Right ventricle myocardium inferior (tissue), 1 donor: ENCODE measurements at places on chromosomes 11 and 22. TPM values are rescaled to one million over a fixed set of nuclear protein-coding genes. Genes with fewer than 3 reads are reported as not detected.
A peak's percentile ranks its signal among the peaks of the same experiment; 100 is the strongest.

- no peak for DNase-seq
These were observed 44.6 kb downstream of the MYH9 start for GRCh38 chr22:36343070-36343719.

Gene IGLL1
- not detected for total RNA-seq

DNA sequence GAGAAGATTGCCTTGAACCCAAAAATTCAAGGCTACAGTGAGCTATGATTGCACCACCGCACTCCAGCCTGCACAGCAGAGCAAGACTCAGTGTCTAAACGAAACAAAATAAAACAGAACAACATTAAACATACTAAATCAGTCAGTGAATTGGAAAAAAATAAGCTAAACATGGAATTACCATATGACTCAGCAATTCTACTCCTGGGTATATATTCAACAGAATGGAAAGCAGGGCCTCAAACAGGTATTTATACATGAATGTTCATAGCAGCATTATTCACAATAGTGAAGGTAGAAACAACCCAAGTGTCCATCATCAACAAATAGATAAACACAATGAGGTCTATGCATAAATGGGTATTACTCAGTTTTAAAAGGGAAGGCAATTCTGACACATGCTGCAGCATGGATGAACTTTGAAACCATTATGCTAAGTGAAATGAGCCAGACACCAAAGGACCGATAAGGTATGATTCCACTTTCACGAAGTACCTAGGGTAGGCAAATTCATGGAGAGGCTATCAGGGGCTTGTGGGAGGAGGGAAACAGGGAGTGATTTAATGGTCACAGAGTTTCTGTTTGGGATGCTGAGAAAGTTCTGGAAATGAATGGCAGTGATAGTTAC is 15.5 kb downstream of the NTM start:
- no peak for DNase-seq

Gene TUB
- total RNA-seq = 21.4 TPM

DNA sequence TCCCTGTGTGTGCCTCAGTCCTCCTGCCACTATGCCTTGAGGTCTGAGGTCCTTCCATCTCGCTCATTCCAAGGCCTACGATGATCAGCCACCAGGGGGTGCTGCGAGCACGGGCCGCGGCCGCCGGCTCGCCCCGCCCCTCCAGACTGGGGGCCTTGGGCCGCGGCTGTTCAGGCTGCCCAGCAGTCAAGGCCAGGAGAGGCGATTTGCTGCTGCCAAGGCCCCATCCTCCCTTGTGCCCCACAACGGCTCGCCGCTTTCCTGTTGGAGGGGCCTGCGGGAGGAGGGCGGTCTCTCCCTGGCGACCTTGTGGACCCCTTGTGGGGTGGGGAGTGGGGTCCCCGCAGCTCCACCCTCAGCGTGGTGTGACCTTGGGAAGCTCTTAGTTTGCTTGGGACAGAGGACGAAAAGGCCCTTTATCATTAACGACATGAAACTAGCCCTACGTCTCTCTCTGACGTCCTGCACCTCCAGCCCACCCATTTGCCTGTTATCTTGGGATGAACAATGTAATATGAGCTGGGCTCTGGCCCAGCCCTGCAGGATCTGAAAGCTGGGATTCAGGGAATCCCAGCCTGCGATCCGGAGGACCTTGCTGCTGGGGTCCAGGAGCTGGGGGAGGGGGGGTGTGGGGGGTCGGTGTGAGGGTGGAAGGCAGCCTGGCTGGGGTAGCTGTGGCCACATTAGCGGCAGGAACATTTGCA is 5.3 kb upstream of the GALR3 start:
- DNase-seq = peak; percentile 90

GRCh38 chr11:91653079-91653754 is 571.4 kb upstream of the FAT3 start:
- DNase-seq = no peak

DNA sequence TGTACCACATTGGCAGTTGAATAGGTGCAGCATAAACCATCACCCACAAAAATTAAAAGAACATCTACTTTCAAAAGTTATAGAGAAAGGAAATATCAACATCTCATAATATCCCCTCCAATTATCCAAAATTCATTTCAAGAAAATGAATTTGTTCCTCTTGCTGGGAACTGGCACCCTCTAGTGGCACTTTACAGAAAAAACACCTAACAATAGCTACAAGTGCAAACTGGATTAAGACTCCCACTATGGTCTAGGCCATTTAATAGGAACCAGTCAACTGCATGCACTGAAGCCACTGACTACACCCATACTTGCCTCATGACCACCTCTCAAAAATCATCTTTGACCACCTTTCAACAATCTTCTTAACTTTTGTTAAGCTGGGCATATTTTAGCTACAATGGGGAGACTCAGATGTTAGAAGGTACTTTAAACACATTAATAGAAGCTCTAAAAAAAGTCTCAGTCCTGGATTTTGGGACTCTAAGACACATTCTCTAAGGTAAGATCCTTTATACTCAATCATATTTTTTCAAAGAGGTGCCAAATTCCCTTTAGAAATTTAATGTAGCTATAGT is 17.3 kb downstream of the TRAF6 start:
- no peak for DNase-seq

Gene UBQLN3
- not detected for total RNA-seq

- no peak for DNase-seq
These were observed 443.1 kb downstream of the SOX6 start for GRCh38 chr11:15913261-15913660.

- no peak for DNase-seq
These were observed 126.7 kb downstream of the TEAD1 start for GRCh38 chr11:12800871-12801270.

Gene APOL3
- total RNA-seq = 31.7 TPM

Gene SMC1B
- not detected for total RNA-seq

GRCh38 chr11:32573228-32573627 is 10.4 kb upstream of the EIF3M start:
- DNase-seq = no peak

DNA sequence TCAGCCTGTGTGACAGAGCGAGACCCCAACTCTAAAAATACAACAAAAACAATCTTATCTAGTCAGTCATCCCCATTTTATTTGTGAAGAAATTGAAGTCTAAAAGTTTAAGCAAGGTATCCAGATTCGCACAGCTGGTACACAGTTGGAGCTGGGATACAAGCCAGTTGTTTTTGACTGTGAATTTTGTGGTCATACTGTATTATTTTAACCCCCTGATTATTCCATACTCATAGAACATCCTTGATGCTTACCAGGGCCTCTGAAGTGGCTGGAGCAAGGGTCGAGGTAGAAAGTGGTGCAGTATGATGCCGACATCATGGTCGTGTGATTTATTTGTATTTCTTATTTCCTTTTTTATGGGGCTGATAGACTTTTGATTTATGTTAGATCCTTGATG is 50.0 kb downstream of the BID start:
- DNase-seq = no peak

GRCh38 chr11:68878022-68878421 is 25.6 kb downstream of the MRPL21 start:
- DNase-seq = no peak

Gene CD3G
- 0.78 TPM for total RNA-seq

DNA sequence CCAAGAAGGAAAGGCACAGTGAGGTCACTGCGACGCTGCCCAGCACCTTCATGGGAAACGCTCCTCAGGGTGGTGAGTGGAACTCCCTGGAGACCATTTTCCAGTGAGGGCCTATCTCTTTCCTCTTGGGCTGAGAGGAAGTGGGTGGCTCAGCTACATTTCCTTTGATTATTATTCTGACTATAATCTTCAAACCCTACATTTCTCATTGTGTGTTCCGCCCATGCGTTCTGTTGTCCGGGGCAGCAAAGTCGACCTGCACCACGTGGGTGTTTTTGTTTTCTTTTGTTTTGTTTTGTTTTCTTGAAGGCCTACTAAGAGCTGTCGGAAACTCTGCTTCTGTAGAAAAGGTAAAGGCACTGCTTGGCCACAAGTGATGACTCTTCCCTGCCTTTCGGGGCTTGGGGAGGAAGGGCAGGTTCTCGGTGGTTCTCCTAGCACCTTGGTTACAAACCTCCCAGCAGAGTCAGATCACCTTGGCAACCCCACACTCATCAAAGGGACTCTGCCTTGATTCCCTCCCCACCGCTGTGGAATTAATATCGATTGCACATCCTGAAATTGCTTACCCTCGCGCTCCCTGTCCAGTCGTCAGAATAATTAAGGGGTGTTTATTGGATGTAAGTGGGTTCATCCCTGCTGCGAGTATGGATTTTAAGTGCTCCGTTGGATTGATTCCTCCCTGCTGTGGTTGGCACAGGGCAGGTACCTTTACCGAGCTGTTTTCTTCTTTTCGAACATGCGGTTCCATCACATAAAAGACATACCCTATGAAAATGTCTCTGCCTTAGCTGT is 7.3 kb downstream of the PARVB start:
- no peak for DNase-seq

GRCh38 chr11:62875698-62876478 is 4.8 kb upstream of the SLC3A2 start:
- no peak for DNase-seq

DNA sequence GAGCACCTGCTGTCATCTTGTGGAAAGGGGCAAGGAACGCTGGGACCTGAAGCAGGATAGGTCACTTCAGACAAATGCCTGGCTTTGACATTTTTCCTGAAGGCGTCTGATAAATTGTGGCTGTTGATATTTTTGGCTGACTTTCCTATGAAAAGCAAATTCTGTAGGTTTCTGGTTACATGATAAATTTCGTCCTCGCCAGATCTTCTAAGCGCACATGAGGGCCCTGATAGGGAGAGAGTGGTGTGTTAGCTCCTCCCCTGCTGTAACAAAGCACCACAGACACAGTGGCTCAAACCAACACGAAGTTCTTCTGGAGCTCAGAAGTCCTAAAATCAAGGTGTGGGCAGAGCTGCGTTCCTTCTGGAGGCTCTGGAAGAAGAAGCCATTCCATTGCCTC is 19.6 kb downstream of the APOL4 start:
- DNase-seq = no peak

DNA sequence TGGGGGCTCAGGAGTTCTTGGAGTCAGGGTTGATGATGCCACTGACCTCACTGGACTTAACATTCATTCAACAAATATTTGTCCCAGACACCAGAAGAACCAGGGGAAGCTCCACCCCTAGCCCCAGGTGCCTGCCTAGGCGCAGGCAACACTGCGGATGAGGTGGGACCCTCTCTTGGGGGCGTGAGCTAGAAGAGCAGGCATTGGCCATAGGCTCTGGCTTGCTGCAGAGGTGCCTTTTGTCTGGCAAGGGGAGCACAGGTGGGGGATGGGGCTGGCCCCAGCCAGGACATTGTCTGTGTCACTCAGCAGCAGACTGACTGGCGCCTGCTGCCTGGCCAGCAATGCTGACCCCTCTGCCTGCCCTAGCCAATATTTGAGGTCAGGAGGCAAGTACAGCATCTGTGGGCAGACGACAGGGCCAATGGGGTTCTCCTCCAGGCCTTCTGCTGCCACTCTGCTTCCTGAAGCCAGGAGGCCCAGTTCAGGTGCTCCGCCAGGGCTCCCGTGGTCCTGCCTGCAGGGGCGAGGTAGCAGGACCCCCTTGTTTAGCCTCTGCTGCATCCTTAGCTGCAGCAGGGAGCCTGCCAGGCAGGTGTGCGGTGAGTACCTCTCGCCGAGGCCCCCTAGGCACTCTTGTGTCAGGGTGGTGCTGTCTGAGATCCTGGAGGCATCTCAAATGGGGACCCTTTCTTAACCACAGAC is 4.0 kb downstream of the LINC01488 start:
- DNase-seq = peak; percentile 57

Gene LRRC55
- total RNA-seq = 0.51 TPM

DNA sequence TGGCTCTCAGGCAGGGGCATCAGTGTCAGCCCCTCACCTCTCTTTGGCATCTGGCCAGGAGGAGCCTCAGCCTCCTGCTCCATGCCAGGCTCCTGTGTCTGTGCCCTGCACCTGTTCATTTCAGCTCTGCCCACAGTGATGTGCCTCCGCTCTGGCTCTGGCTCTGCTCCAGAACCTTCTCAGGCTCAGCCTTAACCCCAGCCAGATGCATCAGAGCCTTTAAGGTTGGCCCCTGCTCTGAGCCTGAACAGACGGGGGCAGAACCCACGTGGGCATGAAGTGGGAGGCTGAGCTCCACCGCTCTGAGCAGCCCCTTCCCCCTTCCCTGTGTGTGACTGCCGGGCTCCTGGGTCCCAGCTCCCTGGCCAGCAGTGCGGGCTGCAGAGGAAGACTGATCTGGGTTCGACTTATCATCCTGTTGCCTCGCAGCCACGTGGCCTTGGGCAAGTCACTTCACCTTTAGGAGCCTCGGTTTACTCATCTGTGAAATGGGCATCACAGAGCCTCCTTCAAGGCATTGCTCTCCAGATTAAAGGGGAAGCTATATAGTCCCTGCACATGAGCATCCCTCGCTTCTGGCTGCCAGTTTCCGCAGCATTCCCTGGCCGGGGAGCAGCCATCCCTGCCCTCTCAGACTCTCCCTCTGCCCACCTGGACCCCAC is 44.7 kb upstream of the RTL6 start:
- DNase-seq = no peak

DNA sequence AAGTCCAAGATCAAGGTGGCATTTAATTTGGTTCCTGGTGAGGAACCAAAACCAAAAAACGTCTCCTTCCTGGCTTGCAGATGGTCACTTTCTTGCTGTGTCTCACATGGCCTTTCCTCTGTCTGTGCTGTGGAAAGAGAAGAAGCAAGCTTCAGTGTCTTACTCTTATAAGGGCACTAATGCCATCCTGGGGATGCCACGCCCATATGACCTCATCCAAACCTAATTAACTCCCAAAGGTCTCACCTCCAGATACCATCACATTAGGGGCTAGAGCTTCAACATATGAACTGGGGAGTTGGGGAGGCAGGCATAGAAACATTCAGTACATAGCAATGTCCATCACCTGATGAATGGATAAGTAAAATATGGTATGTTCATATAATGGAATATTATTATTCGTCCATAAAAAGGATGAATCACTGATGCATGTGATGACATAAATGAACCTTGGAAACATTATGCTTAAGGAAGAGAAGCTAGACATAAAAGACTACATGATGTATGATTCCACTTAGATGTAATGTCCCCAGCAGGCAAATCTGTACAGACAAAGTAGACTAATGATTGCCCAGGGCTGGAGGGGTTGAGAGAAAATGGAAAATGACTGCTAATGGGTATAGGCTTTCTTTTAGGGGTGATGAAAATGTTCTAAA is 78.6 kb upstream of the B3GNT6 start:
- no peak for DNase-seq

- DNase-seq = no peak
These were observed 58.9 kb upstream of the ALX4 start for GRCh38 chr11:44368886-44369285.

Gene BUD13
- total RNA-seq = 7.8 TPM

DNA sequence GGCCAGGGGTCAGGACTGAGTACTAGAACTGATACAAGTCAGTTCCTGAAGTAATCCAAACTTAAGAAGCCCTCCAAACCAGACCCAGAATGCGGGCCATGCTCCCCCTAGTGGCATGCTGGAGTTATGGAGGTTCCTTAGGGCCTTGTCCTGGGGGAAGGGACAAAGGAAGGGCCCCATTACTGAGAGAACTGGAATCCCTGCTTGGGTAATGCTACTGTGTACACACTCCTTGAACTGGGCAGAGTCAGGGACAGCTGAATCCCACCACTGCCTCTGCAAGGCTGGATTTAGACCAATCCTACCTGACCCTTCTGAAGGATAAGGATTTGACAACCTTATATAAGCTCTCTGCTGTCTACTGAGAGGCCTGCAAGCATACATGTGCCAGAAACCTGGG is 97.3 kb upstream of the AKIP1 start:
- peak; percentile 77 for DNase-seq

Gene FOXR1
- total RNA-seq = not detected

- DNase-seq = no peak
These were observed 62.0 kb upstream of the PTPRJ start for GRCh38 chr11:47918370-47918690.
